ENCODE measurements at places on chromosomes 1 and 21. TPM values are rescaled to one million over a fixed set of nuclear protein-coding genes. Genes with fewer than 3 reads are reported as not detected.

- DNase-seq = no peak
Measured at GRCh38 chr1:111879081-111879480, 110.4 kb downstream of the KCND3 start.

- DNase-seq = no peak
Measured at GRCh38 chr1:98949621-98950020, 55.0 kb downstream of the PLPPR5 start.

DNA sequence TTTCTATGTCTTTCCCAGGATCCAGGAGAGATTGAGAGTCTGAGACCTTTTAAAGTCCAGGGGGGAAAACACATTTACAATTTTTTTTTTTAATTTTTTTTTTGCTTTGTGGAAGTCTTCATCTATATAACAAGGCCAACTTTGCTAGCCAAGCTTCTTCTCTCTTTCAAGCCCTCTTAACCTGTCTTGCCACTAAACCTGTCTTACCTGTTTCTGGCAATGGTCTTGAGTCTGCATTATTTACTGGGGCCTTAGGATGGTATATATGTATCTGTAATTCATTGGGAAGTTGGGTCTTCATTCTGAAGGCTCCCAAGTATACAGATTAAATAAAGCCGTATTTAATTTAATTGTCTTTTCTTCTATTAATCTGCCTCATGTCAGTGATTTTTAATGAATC, 750.9 kb upstream of the B3GALT2 start:
- no peak for DNase-seq

DNA sequence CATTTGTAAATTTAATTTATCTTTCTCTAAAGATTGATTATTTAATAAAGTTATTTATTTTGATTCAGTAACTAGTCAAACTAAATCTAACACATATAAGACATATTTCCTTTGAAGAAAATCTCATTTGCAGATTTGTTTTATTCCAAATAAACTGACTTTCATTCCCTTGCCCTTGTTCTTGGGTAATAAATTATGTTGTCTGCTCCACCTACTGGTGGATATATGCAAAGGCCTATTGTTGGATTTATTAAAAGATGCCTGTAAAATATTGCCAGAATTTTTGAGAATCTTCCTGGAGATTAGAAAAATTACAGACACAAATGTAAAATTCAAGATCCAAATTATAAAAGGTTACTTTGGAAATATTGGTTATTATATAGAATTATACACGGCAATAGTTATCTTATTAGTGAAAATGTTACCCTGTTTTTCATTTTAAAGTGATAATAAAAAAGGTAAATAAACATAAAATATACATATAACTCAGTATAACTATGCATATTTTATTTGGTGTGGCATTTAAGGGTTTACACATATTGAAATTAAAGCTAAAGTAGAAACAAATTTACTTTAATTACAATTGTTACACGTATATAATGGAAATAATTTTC, 116.1 kb downstream of the SPATA17 start:
- no peak for DNase-seq

DNA sequence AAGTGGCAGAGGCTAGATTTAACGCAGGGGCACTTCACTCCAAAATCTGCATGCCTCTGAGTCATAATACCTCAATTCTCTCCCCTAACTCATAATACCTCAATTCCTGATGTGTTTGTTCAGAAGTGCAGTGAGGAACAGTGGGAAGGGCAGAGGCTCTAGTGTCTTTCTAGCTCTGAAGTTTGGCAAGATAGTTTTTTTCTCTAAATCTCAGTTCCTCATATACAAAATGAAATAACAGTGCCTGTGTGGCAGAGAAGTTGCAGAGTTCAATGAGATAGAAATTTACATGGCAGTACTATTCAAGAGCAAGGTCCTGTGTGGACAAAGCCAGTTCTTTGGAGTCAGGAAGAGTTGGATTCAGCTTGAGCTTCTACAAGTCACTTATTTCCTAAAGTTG, 9.8 kb downstream of the JUN start:
- DNase-seq = no peak

- no peak for DNase-seq
Measured at GRCh38 chr1:238611406-238611805, 720.7 kb upstream of the ZP4 start.

DNA sequence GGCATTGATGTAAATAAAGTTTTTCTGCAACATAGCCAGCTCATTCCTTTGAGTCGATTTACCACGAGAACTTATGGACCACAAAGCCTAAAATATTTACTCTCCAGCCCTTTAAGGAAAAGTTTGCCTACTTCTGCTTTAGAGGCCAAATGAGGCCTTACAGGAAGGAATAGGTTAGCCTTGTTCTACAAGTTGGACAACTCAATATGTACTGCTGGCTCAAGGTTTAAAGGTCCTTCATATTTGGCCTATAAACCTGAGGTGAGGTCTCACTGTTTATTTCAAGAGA, 144.5 kb upstream of the DNAH14 start:
- no peak for DNase-seq

- DNase-seq = no peak
Measured at GRCh38 chr1:162388083-162388594, 6.6 kb downstream of the C1orf226 start.

DNA sequence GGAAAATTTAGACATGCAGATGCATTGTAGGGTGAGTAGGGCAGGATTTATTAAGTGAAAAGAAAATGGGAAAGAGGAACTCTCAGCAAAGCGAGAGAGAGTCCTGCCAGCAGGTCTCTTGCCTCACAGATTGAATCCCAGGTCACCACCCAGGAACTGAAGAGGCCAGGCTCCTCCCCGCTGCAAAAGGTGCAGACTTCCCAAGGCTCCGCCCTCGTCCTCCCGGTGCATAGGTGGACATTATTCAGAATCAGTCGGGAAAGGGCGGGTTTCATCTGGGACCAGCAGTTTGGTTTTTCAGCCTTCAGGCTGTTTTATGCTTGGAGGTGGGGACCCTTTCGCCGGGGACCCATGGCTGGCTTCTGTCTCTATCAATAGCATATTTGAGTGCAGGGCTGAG, 41.6 kb upstream of the APP start:
- no peak for DNase-seq

DNA sequence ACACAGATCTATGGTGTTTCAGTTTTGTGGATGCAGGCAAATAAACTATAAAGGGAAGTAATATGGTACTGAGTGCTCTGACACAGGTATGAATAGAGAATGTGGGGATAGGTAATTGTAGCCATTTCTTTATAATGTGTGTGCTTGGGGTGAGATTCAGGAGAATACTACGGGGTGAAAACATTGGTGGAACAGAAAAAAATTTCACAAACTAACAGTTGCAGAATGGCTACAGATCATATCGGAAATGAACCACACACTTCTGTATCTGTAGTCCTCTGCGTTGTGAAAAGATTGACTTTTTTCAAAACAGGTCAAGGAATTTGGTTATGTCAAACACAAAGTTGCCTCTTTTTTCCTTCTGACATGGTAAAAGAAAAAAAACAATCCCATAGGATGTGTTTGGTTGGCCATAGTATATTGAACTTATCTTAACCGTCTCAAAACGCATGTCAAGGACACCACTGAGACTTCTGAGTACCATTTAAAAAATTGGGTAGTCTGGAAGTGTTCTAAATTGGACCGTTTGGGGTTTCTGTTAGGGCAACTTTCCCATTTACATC, 1.1 kb upstream of the CDC73 start:
- no peak for DNase-seq

- DNase-seq = no peak
Measured at GRCh38 chr1:1956586-1957532, 37.8 kb upstream of the TMEM52 start.

DNA sequence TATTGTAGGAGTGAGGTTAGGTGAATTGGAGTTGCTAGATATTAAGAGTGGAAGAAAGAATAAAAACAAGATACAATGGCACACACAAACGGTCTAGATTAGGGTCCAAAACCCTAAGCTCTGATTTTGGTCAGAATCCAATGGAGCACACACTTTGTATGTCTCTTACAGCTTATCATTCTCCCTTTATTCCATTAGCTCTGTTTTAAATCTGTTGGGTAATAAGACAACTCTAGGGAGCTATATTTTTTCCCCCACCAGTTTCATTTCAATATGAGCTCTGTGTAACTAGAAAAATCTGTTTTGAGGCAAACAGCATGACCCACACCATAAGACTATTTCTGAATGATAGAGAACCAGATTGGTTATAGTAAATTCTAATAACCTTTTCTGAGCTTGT, 465.6 kb downstream of the ADGRL2 start:
- DNase-seq = peak; percentile 0

DNA sequence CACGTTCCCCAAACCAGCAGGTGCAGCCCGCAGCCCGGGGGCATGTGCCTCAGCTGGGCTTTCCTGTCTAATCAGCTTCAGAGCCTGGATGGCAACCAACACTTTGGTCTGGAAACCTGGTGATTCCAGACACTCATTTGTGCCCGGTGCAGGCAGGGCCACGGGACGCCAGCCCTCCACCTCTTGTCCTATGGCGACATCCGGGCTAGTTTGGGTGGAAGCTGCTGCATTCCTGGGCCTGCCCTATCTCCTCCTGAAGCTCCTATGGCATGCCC, 111.8 kb downstream of the WDR4 start:
- DNase-seq = no peak

- DNase-seq = no peak
Measured at GRCh38 chr21:19830446-19830845, 1167.8 kb upstream of the NCAM2 start.

- DNase-seq = no peak
Measured at GRCh38 chr1:54846716-54847284, 40.2 kb downstream of the DHCR24 start.

- no peak for DNase-seq
Measured at GRCh38 chr1:58715108-58715507, 15.2 kb upstream of the MYSM1 start.

DNA sequence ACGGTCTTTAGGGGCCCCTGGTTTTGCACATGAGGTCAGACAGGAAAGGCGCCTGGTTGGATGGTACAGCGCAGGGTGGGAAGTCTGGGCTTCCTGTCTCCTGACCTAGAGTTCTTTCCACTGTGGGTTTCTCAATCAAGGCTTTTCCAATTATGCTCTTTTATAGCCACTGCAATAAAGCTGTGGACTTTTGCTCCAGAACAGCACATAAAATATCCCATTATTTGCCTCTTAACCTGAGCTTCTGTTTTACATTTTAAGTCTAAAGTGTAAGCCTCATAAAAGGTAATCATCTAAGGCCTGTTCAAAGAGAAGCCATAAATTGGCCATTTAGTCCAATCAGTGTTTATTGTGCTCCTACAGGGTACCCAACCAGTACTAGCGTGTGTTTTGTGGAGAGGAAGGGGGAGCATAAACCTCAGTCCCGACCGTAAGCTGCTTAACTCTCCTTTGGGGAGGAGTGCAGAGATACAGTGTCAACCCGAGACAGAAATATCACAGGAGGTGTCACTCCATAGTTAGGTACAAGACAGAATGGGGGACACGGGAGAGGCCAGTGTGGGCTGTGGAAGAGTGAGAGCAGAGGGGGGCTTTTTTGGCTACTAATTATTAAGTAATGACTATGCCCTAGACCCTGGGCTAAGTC, 270.0 kb downstream of the TRABD2B start:
- DNase-seq = no peak

- DNase-seq = no peak
Measured at GRCh38 chr1:177210071-177210470, 39.3 kb downstream of the BRINP2 start.

- DNase-seq = peak; percentile 93
Measured at GRCh38 chr1:161440312-161440894, 64.9 kb upstream of the FCGR2A start.

Gene HTR6
- total RNA-seq = not detected

Gene IL22RA1
- total RNA-seq = not detected

Gene TEX38
- total RNA-seq = not detected

Gene PTAFR
- total RNA-seq = 0.40 TPM

Gene LCE1D
- not detected for total RNA-seq

Gene RPE65
- not detected for total RNA-seq

Gene THBS3
- total RNA-seq = 10.5 TPM

Gene C1orf53
- 1.3 TPM for total RNA-seq

Gene TNFRSF1B
- total RNA-seq = 145 TPM

Measured in activated CD4-positive, alpha-beta T cell treated with anti-CD3 and anti-CD28 coated beads, Interleukin-2, amount 10 ng/mL, durations not matched to agents 24 days and 14 days (primary cell).